ENCODE measurements at places on chromosomes 4 and X. TPM values are rescaled to one million over a fixed set of nuclear protein-coding genes. Genes with fewer than 3 reads are reported as not detected.

The CXCL8 gene
- polyA plus RNA-seq = 0.09 TPM

The NXF2B gene
- not detected for polyA plus RNA-seq

The RTL5 gene
- polyA plus RNA-seq = not detected

The XAGE2 gene
- polyA plus RNA-seq = not detected

The P2RY8 gene
- polyA plus RNA-seq = 64.4 TPM

The NCBP2L gene
- polyA plus RNA-seq = not detected

The ADH1B gene
- polyA plus RNA-seq = not detected

The SPANXA2 gene
- not detected for polyA plus RNA-seq

The DCHS2 gene
- polyA plus RNA-seq = 0.14 TPM

The CENPVL1 gene
- polyA plus RNA-seq = not detected

The DAPP1 gene
- 58.9 TPM for polyA plus RNA-seq

The PDLIM3 gene
- polyA plus RNA-seq = not detected

The SRPX gene
- polyA plus RNA-seq = 0.79 TPM

The HMGN5 gene
- 33.1 TPM for polyA plus RNA-seq

The FRMPD4 gene
- not detected for polyA plus RNA-seq

The OPHN1 gene
- 0.03 TPM for polyA plus RNA-seq

The ASMT gene
- polyA plus RNA-seq = not detected

The ELF4 gene
- polyA plus RNA-seq = 19.3 TPM

The SPACA5 gene
- polyA plus RNA-seq = not detected

The FGF13 gene
- polyA plus RNA-seq = 0.38 TPM

The FAM133A gene
- not detected for polyA plus RNA-seq

The DOK7 gene
- polyA plus RNA-seq = not detected

The TASL gene
- 17.2 TPM for polyA plus RNA-seq

The TMEM47 gene
- polyA plus RNA-seq = not detected

The PPEF2 gene
- not detected for polyA plus RNA-seq

The GAGE12E gene
- not detected for polyA plus RNA-seq

The PFKFB1 gene
- 0.13 TPM for polyA plus RNA-seq

The SLC10A6 gene
- not detected for polyA plus RNA-seq

The PCDH7 gene
- not detected for polyA plus RNA-seq

The TCEAL7 gene
- polyA plus RNA-seq = not detected

The MID1 gene
- 0.17 TPM for polyA plus RNA-seq
